ENCODE measurements at places on chromosomes 2 and 18.

DNA sequence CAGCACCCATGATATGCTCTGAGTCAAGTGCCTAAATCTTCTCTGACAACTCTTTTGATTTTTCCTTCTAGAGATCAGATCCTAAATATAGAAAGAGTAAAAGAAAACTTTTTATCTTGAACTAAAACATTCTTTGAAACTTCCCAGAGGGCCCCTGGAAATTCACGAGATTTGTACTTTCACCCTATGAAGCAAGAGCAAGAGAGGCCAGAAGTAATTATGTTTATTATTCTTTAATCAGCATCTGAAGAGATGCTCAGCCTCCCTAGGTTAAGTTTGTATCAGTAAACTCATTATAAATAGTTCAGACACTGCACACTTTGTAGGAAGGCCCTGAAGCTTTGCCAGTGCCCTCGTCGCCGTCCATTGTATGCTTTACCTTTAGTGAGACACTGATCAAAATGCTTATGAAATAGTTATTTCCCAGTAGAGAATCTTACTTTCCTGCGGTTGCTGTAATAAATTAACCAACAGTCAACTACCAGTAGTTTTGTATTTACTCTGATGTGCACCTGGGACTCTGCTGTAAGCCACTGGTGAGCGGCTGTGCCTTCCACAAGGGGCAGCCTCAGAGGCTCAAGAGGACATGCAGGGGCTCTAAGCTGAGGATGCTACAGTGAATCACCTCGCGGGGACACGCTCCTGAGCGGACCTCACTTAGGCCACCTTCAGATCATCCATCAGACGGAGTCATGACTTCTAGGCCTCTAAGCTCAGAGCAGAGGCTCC lies 71.9 kb downstream of the BIN1 start:
- DNase-seq: no peak

GRCh38 chr2:201644001-201644400 lies 698 bp upstream of the TMEM237 start:
- no peak for DNase-seq

GRCh38 chr2:63225964-63226686 lies 175.5 kb downstream of the OTX1 start:
- DNase-seq: no peak

GRCh38 chr2:158130832-158131473 lies 29.3 kb downstream of the UPP2 start:
- DNase-seq: no peak

DNA sequence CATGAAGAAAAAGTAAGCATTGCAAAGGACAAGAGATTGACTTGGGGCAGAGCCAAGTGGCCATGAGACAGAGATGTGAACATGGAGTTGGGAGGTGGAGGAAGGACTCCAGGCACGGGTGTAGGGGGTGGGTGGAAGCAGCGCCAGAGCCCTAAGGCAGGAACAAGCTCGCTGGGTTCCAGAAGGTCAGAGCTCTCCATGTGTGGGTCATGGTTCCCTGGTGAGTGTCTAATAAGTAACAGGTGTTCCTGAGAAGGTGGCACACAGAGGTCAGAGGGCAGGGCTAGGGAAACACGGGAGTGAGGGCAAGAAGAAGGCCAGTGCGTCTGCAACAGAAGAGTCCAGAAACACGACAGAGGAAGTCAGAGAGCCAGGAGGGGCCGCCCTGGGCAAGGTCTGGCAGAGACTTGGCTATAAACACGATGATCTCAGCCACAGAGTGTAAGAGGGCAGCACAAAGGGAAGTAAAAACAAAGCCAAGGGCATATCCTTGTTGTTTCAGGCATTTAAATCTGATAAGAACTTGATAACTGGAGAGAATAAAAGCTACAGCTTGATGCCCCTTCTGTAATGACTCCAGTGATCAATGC lies 260.8 kb downstream of the TGIF1 start:
- peak; percentile 55 for DNase-seq

DNA sequence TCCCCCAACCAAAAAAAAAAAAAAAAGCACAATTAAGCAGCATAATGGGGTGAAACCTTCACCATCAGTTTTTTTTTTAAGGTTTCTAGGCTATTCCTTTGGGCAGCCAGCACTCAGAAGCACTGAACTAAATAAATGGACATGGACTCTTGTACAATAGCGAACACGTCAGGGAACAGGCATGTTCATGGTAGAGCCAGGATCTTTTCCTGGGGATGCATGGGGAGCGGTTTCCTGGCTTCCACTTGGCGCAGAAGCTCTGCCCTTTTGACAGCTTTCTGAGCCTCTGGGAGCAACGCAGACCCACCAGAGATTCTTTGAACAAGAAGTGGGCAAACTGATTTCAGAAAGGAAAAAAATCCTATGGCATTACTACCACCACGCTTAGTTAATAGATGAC lies 35.0 kb downstream of the ALPK2 start:
- no peak for DNase-seq

GRCh38 chr2:188527141-188527540 lies 235.5 kb downstream of the GULP1 start:
- DNase-seq: no peak

DNA sequence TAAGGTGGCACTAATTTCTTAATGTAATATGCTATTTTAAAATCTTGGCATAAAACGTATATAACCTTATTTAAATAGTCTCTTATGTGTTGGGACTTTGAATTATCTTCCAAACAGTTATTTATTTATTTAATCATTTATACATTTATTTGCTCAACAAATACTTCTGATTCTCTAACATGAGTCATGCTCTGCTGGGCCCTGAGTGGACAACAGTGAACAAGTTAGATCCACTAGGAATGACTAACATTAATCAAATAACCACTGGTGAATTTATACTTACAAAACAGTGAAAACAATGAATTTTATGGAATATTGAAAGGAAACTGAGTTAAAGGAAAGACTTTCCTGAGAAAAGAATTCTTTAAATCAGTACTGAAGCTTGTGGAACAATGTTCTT lies 1257.2 kb upstream of the CHAC2 start:
- DNase-seq: no peak

DNA sequence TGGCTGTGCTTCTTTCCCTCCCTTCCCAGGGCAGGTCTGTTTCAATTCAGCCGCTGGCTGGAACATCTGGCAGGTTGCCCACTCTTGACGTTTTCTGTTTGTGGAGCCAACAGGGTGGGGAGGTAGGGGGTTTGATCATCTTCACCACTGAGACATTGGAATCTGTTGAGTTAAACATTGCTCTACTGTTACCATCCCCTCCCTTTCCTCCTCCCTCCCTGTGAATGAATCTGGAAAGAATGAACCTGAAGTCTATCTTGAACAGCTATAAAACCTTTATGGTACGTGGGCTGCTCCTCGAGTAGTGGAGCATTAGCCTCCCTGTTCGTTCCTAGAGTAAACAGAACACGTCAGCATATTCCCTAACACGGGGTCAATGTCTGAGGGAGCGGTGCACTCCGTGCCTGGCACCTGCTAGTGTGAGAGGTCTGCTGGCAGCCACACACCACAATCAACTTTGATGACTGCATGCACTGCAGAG lies 249.9 kb upstream of the RBBP8 start:
- DNase-seq: no peak
